ENCODE measurements at places on chromosomes 6 and 20. TPM values are rescaled to one million over a fixed set of nuclear protein-coding genes. Genes with fewer than 3 reads are reported as not detected.

The BRD2 gene
- 538 TPM for total RNA-seq

DNA sequence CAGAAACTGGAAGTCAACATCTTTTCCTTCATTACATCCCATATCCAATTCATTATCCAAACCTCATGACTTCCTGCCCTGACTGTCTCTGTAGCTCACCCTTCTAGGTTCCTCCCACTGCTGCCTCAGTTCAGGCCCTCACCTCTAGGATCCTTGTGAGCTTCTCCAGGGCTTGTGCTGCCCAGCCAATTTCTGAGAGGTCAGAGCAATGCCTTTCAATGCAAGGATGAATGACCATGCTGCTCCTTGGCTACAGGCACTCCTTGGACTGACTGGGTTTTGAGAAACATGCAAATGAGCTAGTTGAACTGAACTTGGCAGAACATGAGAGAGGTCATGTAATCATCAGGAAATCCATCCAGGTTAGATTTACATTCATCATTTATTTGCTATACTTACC lies 173.4 kb downstream of the KIF16B start:
- H3K27me3 ChIP-seq, result no peaks in the 10 kb centered on the region
- DNase-seq, result no peak
- H3K36me3 ChIP-seq, result peaks cover 25% of the 10 kb centered on the region
- H3K4me1 ChIP-seq, result no peaks in the 10 kb centered on the region
- no peak overlapping the region for H3K27ac ChIP-seq

GRCh38 chr6:18654821-18655220 lies 267.7 kb downstream of the RNF144B start:
- DNase-seq, result no peak
- H3K27me3 ChIP-seq, result no peaks in the 10 kb centered on the region
- no peaks in the 10 kb centered on the region for H3K4me1 ChIP-seq

- DNase-seq, result no peak
- no peaks in the 10 kb centered on the region for H3K27me3 ChIP-seq
- no peaks in the 10 kb centered on the region for H3K36me3 ChIP-seq
- no peak overlapping the region for H3K27ac ChIP-seq
- H3K4me3 ChIP-seq, result no peak overlapping the region
- H3K4me1 ChIP-seq, result no peaks in the 10 kb centered on the region
Measured at GRCh38 chr6:164230259-164230658, 815.7 kb downstream of the QKI start.

The SNX9 gene
- 26.3 TPM for total RNA-seq

The TFAP2D gene
- not detected for total RNA-seq

The AKAP12 gene
- total RNA-seq, result 81.7 TPM
